Astrocyte (in vitro differentiated cells and primary cell): ENCODE measurements at places on chromosomes 5 and 9.

- no peak for DNase-seq
Measured at GRCh38 chr9:128397831-128398230, 22.8 kb upstream of the CERCAM start.

- no peak for DNase-seq
Measured at GRCh38 chr9:128099231-128099931, 28.1 kb downstream of the PTGES2 start.

- no peak for DNase-seq
Measured at GRCh38 chr5:81251922-81252321, 18.8 kb downstream of the CKMT2 start.

DNA sequence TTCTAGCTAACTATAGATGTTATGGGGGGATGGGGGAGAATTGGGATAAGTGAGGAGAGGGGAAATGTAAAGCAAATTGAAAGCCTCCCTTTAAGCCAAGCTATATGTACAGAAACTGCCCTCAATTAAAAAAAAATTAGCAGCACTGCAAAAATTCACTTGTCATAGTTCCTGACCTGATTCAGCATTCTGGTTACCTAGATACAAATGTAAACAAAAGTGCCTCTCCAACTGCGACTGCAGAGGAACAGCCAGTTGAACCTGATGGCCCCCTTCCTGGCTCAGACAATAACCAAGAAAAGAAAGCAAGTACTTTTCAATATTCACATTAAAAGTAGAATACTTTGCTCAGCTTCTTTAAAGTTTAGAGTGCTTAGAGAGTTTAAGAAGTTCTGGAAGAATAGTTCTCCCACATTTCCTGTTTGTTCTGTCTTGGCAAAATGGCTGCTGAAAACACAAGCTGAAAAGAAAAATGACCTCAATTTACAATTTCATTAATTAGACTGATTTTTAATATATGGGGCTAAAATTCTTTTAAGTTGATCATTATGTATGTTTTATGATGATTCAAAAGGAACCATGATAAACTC is 1.5 kb downstream of the FAM81B start:
- DNase-seq, result peak; percentile 17

- DNase-seq, result no peak
Measured at GRCh38 chr9:109444771-109445320, 53.3 kb downstream of the PTPN3 start.
